Vagina (tissue), 2 donors: ENCODE measurements at places on chromosomes 16 and 17. TPM values are rescaled to one million over a fixed set of nuclear protein-coding genes. Genes with fewer than 3 reads are reported as not detected.

Gene TNS4
- total RNA-seq: 296 TPM

Gene POLR2C
- total RNA-seq: 127 TPM

Gene CES1
- 10.1 TPM for total RNA-seq

Gene ALOX15B
- 28.7 TPM for total RNA-seq

Gene PSKH1
- total RNA-seq: 17.4 TPM

Gene ADAP2
- 14.0 TPM for total RNA-seq

Gene PIK3R5
- total RNA-seq: 10.6 TPM

Gene RANBP10
- 17.9 TPM for total RNA-seq

Gene C16orf89
- 4.4 TPM for total RNA-seq

Gene C16orf92
- not detected for total RNA-seq

Gene IKZF3
- 5.9 TPM for total RNA-seq

Gene NAGLU
- total RNA-seq: 24.6 TPM

Gene RUNDC3A
- 2.0 TPM for total RNA-seq

Gene HS3ST4
- total RNA-seq: 1.5 TPM

Gene RASL10B
- total RNA-seq: 9.1 TPM

Gene SEPTIN12
- not detected for total RNA-seq

Gene ZFHX3
- 28.0 TPM for total RNA-seq

Gene TMC7
- 1.7 TPM for total RNA-seq

Gene KRTAP4-1
- not detected for total RNA-seq

Gene TBC1D3H
- not detected for total RNA-seq

Gene HES7
- not detected for total RNA-seq

Gene RGS11
- 5.4 TPM for total RNA-seq

Gene TNP2
- total RNA-seq: not detected

Gene GJD3
- total RNA-seq: 12.0 TPM

Gene TMIGD1
- total RNA-seq: not detected

Gene CDH16
- total RNA-seq: 0.25 TPM

Gene CFAP97D1
- total RNA-seq: not detected

Gene PTX4
- not detected for total RNA-seq

Gene KRTAP9-2
- total RNA-seq: not detected

Gene SRP68
- total RNA-seq: 52.8 TPM

Gene KRT9
- not detected for total RNA-seq

Gene KRT12
- total RNA-seq: not detected

Gene MIS12
- 9.3 TPM for total RNA-seq

Gene CACNG4
- total RNA-seq: 0.74 TPM

Gene ZNF652
- 42.7 TPM for total RNA-seq

Gene AOC3
- total RNA-seq: 31.7 TPM

Gene CIBAR2
- not detected for total RNA-seq

Gene RUSF1
- total RNA-seq: 64.6 TPM

Gene NOG
- 7.4 TPM for total RNA-seq
